ENCODE measurements at places on chromosomes 12 and 14. TPM values are rescaled to one million over a fixed set of nuclear protein-coding genes. Genes with fewer than 3 reads are reported as not detected.
A peak's percentile ranks its signal among the peaks of the same experiment; 100 is the strongest.

- DNase-seq, result no peak
- no peaks in the 10 kb centered on the region for H3K27me3 ChIP-seq
- H3K4me3 ChIP-seq, result no peak overlapping the region
These were observed 65.5 kb downstream of the BBS10 start for GRCh38 chr12:76282744-76283143.

- H3K36me3 ChIP-seq, result no peaks in the 10 kb centered on the region
- no peaks in the 10 kb centered on the region for H3K4me1 ChIP-seq
- DNase-seq, result peak; percentile 85
- H3K27me3 ChIP-seq, result no peaks in the 10 kb centered on the region
- no peak overlapping the region for H3K27ac ChIP-seq
These were observed 36.1 kb downstream of the BAZ2A start for GRCh38 chr12:56593909-56594621.

DNA sequence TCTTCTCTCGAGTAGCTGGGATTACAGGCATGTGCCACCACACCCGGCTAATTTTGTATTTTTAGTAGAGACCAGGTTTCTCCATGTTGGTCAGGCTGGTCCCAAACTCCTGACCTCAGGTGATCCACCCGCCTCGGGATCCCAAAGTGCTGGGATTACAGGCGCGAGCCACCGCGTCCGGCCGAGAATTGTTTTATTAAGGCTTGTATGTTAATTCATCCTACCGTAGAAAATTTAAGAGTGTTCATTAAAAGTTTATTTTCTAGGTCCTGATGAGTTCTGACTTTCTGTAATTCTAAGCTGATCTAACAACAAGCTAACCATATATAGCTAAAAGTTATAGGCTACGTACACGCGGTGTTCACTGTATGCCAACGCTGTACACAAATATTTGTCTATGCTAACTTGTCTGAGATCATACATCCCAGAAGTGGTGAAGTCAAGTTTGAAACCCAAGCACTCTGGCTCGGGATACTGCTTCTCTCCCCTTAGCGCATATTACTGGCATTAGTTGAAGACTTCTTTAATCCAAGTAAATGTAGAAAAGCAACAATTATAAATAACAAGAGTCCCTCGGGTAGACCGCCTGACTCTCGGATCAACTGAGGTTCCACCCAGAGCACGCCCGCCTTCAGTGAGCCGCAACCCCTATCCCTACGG, 570 bp upstream of the MRPS35 start:
- DNase-seq, result no peak
- H3K4me3 ChIP-seq, result peak overlapping the region; percentile 70
- no peaks in the 10 kb centered on the region for H3K36me3 ChIP-seq
- H3K27ac ChIP-seq, result no peak overlapping the region
- H3K4me1 ChIP-seq, result peaks cover 4% of the 10 kb centered on the region

DNA sequence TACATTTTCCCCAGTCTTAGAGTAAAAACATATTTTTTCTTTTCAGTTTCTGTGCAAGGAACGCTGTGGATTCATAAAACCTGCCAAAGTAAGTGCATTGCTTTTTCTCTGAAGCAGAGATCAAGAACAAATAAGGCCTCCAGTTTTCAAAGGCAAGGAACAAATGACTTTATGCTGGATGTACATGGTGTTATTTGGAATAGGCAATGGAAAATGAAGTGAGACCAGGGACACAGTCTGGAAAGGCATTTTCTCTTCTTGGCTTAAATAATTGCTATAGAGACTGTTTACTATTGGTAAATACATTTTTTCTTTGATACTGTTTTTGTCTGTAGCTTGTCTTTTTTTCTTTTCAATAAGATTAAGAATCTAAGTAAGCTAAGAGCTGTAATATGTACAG, 725.9 kb upstream of the MDGA2 start:
- peaks cover 4% of the 10 kb centered on the region for H3K4me1 ChIP-seq
- H3K4me3 ChIP-seq, result no peak overlapping the region
- H3K36me3 ChIP-seq, result no peaks in the 10 kb centered on the region
- H3K27me3 ChIP-seq, result no peaks in the 10 kb centered on the region
- no peak overlapping the region for H3K27ac ChIP-seq

DNA sequence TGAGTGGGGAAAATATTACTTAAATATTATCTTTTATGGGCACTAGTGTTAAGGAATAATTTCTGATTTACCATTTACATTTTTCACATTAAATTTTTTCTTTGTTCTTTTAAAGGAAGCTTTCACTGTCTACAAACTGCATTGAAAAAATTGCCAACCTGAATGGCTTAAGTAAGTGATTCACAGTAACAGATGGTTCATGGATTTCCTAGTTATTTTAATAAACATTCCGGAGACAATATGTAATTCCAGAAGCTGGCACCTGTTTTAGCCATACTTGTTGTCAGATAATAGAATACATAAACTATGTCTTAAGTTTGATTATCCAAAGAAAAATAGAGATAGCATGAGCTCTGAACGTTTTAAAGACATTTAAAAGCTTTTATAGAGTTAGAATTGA, 17.1 kb downstream of the DNAL1 start:
- H3K4me1 ChIP-seq, result no peaks in the 10 kb centered on the region
- H3K27me3 ChIP-seq, result no peaks in the 10 kb centered on the region
- no peak for DNase-seq
- no peak overlapping the region for H3K4me3 ChIP-seq
- H3K27ac ChIP-seq, result no peak overlapping the region

- no peaks in the 10 kb centered on the region for H3K36me3 ChIP-seq
- H3K27ac ChIP-seq, result no peak overlapping the region
- no peaks in the 10 kb centered on the region for H3K4me1 ChIP-seq
- H3K27me3 ChIP-seq, result no peaks in the 10 kb centered on the region
- H3K4me3 ChIP-seq, result no peak overlapping the region
These were observed 103.6 kb downstream of the ADGRD1 start for GRCh38 chr12:131057211-131057721.

DNA sequence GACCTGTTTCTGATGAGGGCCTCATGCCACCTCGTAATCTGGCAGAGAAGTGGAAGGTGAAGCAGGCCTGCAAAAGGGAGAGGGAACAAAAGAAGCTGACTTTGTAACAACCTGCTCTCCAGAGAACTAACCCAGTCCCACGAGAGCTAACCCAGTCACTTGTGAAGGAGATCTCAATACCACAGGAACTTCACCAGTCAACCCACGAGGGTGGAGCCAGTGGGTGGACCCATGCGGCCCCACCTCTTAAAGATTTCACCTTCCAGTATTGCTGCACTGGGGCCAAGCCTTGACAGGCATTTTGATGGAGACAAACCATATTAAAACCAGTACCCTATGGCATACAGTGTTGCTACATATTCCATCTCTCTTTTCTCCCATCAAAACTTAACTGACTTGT, 55.1 kb downstream of the SERPINA10 start:
- H3K4me1 ChIP-seq, result no peaks in the 10 kb centered on the region
- no peak for DNase-seq
- H3K4me3 ChIP-seq, result no peak overlapping the region
- peaks cover 3% of the 10 kb centered on the region for H3K36me3 ChIP-seq
- no peaks in the 10 kb centered on the region for H3K27me3 ChIP-seq
- H3K27ac ChIP-seq, result no peak overlapping the region

DNA sequence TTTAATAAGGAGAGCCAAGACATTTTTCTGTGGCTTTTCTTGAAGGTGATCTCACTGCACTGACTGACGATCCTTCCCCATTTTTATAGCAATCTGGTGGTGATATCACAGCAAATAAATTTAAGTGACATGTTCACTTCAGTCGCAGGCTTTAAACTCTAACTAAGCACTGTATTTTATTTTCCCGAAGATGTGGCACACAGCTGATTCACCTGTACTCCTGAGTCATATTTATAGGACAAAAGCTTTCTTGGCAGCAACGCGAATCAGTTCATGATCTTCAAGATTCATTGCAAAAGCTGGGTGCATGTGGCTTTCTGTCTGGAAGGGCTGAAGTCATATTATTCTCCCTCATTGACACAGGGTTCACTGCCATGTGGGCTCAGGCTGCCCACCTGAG, 79.8 kb upstream of the TUNAR start:
- no peak overlapping the region for H3K27ac ChIP-seq
- no peaks in the 10 kb centered on the region for H3K27me3 ChIP-seq
- no peak overlapping the region for H3K4me3 ChIP-seq
- H3K4me1 ChIP-seq, result peaks cover 7% of the 10 kb centered on the region

DNA sequence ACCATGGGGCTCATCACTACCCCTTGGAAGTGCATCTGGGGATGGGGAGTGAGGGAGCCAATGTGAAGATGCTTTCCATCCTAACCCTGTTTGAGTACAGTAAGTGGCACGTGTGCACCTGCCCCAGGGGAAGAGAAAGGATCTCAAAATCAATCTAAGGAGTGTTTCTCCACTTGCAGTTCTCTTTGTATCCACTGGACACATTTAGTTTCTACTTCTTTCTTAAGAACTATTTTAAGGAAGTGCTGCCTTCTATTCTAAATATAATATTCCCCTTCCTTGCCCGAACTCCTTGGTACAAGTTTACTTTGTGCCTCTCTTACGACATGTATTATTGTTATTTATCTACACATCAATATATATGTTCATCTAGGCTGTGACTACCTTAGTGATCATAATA, 73.8 kb downstream of the TTC6 start:
- H3K36me3 ChIP-seq, result no peaks in the 10 kb centered on the region
- peaks cover 4% of the 10 kb centered on the region for H3K27me3 ChIP-seq
- no peak overlapping the region for H3K4me3 ChIP-seq

DNA sequence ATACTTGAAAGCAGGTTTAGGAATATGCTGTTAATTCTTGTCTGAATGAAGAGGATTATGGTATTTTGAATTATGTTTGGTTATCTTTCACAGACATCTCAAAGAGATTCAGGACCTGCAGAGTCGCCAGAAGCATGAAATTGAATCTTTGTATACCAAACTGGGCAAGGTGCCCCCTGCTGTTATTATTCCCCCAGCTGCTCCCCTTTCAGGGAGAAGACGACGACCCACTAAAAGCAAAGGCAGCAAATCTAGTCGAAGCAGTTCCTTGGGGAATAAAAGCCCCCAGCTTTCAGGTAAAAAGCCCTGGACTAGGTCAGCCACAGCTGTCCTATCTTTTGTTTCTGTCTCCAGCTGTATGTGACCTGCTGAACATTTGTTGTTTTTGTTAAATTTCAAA, 52.1 kb downstream of the RAD52 start:
- H3K27me3 ChIP-seq, result no peaks in the 10 kb centered on the region
- no peak overlapping the region for H3K4me3 ChIP-seq
- H3K4me1 ChIP-seq, result no peaks in the 10 kb centered on the region
- DNase-seq, result no peak
- H3K27ac ChIP-seq, result no peak overlapping the region

GRCh38 chr12:132432721-132433577, 57.0 kb upstream of the FBRSL1 start:
- no peaks in the 10 kb centered on the region for H3K36me3 ChIP-seq
- no peak overlapping the region for H3K4me3 ChIP-seq
- peaks cover 47% of the 10 kb centered on the region for H3K4me1 ChIP-seq
- H3K27me3 ChIP-seq, result peaks cover 57% of the 10 kb centered on the region
- H3K27ac ChIP-seq, result no peak overlapping the region

GRCh38 chr12:19994968-19995367, 373.4 kb upstream of the PDE3A start:
- no peak for DNase-seq
- no peaks in the 10 kb centered on the region for H3K27me3 ChIP-seq
- H3K36me3 ChIP-seq, result no peaks in the 10 kb centered on the region
- no peak overlapping the region for H3K4me3 ChIP-seq
- H3K27ac ChIP-seq, result no peak overlapping the region

- no peak for DNase-seq
- H3K4me3 ChIP-seq, result no peak overlapping the region
- H3K4me1 ChIP-seq, result peaks cover 32% of the 10 kb centered on the region
- no peak overlapping the region for H3K27ac ChIP-seq
These were observed 111.2 kb downstream of the MYRFL start for GRCh38 chr12:69936214-69936731.

DNA sequence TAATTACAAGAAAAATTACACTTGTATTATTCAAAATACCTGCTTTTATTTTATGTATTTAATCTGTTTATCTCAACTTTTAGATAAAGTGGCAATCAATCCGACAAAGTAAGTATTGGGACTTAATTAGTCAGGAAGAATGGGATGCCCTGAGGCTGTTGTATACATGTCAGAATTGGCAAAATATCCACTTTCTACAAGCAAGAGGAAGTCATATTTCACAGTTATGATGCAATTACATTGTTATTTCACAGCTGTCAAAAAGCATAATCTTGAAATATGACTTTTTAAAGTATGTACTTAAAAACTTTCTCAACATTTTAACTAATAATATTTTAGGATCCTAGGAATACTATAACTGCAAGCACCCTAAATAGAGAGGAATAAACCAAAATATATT, 357.1 kb upstream of the MGAT4C start:
- no peaks in the 10 kb centered on the region for H3K36me3 ChIP-seq
- H3K4me1 ChIP-seq, result no peaks in the 10 kb centered on the region
- no peak overlapping the region for H3K4me3 ChIP-seq
- no peaks in the 10 kb centered on the region for H3K27me3 ChIP-seq
- no peak overlapping the region for H3K27ac ChIP-seq
- no peak for DNase-seq

- H3K27ac ChIP-seq, result no peak overlapping the region
- no peaks in the 10 kb centered on the region for H3K36me3 ChIP-seq
- no peak for DNase-seq
- no peaks in the 10 kb centered on the region for H3K27me3 ChIP-seq
- H3K4me3 ChIP-seq, result no peak overlapping the region
- H3K4me1 ChIP-seq, result peaks cover 18% of the 10 kb centered on the region
These were observed 68.6 kb downstream of the SLC25A47 start for GRCh38 chr14:100391724-100392123.

The RNASE7 gene
- total RNA-seq, result not detected

The SLC17A8 gene
- not detected for total RNA-seq

The RFLNA gene
- total RNA-seq, result 1.4 TPM

The DLGAP5 gene
- 313 TPM for total RNA-seq

The FGF6 gene
- not detected for total RNA-seq

The NELL2 gene
- 398 TPM for total RNA-seq

The KRT6C gene
- not detected for total RNA-seq

The ZC2HC1C gene
- total RNA-seq, result 0.90 TPM

The SLCO1C1 gene
- not detected for total RNA-seq
